ENCODE measurements at places on chromosomes 5 and 9.

DNA sequence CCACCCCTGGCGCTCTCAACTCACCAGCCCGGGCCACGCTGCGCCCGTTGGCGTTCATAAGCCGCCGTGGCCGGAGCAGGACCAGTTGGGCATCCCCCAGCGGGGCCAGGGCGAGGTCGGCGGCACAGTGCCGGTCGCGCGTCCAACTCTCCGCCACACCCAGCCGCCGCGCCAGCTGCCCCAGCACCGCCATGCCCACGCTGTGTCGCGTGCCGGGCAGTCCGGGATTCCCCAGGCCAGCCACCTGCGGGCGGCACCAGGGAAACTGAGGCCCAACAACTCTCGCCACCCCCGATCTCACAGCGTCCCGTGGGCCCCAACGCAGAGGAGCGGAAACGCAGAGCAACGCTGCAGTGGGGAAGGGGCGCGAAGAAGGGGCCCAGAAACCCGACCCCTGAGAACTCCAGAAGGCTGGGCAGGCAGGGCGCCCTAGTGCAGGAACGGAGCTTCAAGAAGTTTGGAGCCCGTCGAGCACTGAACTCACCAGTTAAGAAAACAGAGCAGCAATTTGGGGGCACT, 453 bp downstream of the PTRH1 start:
- no peak for DNase-seq

- DNase-seq = no peak
Measured at GRCh38 chr9:91255327-91255726, 106.4 kb downstream of the AUH start.

GRCh38 chr5:93378073-93378472, 202.9 kb downstream of the NR2F1-AS1 start:
- peak; percentile 13 for DNase-seq

GRCh38 chr9:127595611-127596010, 16.5 kb upstream of the STXBP1 start:
- no peak for DNase-seq

DNA sequence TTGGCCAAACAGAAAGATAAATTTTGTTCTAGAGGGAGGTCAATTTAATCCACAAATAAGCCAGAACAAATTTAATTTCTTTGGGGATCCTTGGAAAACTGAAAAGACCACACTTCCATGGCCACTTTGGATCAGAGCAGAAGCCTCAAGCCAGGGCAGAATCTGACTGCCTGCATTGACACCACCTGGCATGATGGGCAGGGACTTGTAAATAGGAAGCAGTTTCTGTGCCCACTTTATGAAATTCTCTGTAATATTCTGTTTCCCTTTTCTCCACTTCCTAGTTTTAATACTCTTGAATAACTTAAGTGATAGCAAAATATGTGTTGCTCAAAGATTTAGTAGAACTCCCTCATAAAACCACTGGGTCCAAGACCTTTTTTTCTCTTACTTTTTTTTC, 6.7 kb upstream of the TMEM252 start:
- no peak for DNase-seq

DNA sequence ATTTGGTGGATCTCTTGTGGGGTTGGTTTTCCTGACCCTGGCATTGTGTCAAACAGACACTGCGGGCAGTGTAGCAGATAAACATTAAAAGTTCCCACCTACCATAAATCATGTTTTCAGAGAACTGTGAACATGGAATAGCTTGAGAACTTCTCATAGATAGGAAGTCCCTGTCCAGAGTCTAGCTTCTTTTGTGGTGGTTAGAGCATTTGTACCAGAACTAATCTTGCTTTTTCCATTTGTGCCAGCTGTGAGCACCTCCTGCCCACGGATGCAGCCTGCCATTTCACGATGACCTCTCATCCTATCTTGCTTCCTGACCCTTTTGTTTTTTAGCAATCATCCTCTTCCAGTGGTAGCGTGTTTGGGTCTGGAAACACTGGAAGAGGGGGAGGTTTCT, 61.4 kb downstream of the FAM78A start:
- no peak for DNase-seq

- DNase-seq = no peak
Measured at GRCh38 chr5:22070186-22070728, 782.9 kb downstream of the CDH12 start.

GRCh38 chr9:119959846-119960545, 590.8 kb upstream of the BRINP1 start:
- no peak for DNase-seq

- DNase-seq = no peak
Measured at GRCh38 chr5:124976086-124976485, 229.6 kb upstream of the ZNF608 start.

GRCh38 chr9:94210616-94211603, 48.2 kb upstream of the ZNF169 start:
- DNase-seq = no peak

DNA sequence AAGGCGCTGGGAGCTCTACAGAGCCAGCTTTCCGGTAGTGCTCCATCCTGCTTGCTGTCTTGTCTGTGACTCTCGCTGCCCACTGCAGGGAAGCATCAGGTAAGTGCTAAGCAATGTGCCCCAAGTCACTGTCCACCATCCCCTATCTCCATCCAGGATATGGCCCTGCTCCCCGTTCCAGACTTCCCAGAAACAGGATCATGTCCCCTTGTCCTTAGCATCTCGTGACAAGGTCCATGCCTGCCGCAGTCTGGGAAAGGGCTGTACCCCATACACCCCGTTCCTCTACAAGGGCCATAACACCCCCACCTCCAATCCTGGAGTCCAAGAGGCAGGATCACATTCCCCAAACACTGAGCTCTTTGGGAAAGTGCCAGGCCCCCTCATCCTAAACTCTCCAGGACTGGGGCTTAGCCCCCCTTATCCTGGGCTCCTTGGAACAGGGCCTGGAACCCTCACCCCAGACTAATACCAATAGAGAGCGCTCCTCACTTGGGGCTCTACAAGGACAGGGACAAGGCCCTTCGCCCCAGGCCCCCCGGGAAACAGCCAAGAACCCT, 566 bp downstream of the RPP25L start:
- DNase-seq = no peak

DNA sequence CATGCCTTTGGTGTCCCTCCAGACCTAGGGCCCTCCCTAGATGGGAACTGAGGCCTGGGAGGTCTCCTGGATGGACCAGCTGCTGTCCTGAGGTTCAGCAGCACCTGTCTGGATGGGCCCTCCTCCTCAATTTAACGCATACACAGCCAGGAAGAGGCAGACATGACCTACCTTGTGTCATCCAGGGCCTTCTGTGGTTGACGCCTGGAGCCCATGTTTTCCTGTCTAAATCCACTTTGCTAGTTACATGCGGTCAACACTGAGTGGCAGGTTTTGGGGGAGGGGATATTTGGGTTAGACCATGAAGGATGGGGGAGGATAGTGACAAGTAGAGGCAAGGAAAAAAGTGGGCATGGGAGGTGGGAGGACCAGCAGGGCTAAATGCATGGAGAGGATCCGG, 3.1 kb upstream of the STC2 start:
- no peak for DNase-seq

- DNase-seq = no peak
Measured at GRCh38 chr5:82657033-82657699, 379.0 kb upstream of the RPS23 start.

DNA sequence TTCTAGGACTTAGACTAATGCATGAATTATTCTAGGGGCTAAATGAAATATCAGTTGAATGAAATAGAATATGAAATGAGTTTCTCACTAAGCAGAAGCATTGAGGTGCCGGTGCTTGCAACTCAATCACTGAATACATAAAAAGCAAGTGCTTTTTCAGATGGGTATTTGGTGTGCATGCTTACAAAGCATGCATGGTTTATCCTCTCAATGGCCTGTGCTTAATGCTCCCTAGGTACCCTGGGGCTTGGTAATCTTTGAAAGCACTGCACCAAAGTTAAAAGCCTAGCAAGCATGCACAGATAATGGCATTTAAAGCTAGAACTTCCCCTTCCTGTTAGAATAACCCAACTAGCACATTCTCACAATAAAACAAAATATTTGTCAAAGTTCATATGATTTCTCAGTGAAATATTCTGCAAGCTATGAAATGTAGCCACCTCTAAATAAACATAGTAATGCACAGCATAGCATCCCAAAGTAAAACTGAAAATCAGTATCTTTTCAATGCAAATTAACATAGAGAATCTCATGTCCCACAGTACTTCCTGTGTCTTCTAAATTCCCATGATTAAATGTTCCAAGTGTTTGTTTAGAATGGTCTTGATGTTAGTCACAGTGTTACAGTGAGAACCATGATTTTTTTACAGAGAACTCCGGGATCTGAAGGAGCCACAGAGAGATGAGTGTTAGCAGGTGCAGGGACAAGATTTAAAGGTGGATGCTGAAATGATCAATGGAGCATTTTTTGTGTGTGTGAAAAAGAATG, 143.4 kb upstream of the CDH6 start:
- peak; percentile 66 for DNase-seq

DNA sequence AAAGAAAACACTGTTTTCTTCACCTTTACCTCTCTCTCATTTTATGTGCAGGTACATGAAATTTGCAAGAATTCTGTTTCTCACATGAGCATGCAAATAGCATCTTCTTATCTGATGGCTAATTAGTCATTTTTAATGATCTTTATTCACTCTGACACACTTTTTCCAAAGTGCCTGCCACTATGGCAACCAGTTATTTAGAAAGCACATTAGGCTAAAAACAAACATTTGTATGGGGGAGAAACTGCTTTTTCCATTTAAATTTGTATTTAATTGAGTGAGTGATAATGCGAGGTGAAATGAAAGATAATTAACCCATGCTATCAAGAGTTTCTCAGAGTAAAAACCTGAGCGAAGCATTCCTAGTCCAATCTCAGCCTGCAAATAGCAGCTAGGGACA, 365.0 kb downstream of the MAT2B start:
- DNase-seq = no peak

DNA sequence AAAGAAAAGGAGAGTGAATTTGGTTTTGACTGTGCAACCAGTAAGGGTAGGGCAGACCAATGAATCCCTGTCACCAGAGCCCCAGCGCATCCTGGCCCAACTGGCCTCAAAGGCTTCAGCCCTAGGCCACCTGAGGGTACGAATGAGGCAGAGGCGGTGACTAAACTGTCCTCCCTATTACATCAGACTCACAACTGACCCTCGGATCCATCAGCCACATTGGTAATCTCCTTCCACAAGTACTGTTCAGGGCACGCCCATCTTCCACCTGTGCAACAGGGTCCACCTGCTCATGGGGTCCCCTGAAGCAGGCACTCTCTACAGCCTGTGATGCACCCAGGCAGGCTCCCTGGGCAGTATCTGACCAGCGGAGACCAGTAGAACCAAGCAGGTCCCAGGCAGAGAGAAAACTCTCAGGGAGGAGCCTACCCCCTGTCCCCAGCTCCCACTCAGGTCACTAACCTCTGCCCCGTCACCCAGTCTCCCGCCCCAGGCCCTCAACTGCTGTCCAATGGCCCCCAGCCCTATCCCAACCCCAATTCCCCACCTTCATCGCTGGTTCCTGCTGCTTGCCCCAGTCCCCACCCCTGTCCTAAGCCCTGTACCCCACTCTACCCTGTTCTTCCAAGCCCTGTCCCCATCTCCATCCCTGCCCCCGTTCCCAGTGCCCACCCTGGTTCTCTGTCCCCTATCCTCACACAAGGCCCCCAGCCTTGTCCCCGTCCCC, 904 bp downstream of the EDF1 start:
- DNase-seq = no peak

GRCh38 chr5:176817369-176817840, 7.0 kb downstream of the UNC5A start:
- peak; percentile 90 for DNase-seq

- DNase-seq = no peak
Measured at GRCh38 chr5:150227606-150228273, 37.9 kb downstream of the SLC6A7 start.

DNA sequence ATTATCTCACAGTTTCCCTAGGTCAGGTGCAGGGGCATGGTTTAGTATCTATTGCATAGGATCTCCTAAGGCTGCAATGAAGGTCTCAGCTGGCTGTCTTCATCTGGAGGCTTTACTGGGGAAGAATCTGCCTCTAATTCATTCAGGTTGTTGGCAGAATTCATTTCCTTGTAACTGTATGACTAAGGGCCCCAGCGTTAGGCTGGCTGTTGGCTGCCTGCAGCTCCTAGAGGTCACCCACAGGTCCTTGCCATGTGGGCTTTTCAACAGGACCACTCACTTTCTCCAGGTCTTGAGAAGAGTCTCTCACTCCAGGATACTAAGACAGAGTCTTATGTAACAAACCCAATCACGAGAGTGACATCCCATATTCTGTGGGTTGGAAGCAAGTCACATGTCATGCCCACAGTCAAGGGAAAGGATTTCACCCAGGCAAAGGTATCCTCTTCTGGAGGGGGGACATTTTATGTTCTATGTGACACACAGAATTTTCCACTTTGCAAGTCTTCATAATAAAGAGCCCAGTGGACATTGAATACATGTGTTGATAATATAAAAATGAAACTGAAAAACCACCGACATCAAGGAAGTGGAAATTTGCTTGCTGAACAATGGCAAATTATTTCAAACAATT, 38.2 kb downstream of the HMHB1 start:
- no peak for DNase-seq

- no peak for DNase-seq
Measured at GRCh38 chr5:98927242-98927988, 1.4 kb downstream of the CHD1 start.

DNA sequence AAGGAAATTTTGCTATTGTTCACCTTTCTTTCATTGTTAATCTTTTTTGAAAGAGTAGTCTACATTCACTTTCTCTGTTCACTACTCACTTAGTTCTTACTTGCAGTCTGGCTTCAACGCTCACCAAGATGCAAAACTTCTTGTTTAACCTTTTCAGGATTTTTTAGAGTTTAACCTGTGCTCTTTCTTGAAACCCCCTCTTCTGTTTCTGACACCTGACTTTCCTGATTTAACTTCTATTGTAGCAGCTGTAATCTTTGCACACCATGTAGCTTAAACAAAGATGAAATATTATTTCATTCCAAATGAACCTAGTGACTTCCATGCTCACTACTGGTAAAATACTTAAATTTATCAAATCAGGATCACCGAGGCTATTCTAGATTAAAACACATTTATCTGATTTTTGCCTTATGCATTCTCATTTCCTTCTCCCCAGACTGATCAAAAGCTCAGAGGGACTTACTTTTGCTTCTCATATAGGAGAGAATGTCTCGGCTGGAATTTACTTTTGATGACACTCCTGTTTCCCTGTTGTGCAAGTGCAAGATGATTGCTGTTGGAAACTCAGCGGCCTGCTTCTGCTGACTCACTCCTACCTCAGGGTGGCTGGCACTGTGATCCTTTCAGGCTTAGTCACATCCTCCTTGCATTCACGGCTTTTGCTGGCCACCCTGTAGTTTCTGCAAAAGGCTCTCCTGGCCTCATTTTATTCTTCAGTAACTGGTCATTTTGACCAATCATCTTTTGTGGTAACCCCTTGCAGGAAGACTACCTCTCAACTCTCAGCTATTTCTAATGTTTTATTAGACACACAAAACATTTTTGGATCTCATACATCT, 109.3 kb upstream of the IFNE start:
- DNase-seq = no peak

GRCh38 chr5:125014202-125014601, 267.8 kb upstream of the ZNF608 start:
- DNase-seq = no peak

DNA sequence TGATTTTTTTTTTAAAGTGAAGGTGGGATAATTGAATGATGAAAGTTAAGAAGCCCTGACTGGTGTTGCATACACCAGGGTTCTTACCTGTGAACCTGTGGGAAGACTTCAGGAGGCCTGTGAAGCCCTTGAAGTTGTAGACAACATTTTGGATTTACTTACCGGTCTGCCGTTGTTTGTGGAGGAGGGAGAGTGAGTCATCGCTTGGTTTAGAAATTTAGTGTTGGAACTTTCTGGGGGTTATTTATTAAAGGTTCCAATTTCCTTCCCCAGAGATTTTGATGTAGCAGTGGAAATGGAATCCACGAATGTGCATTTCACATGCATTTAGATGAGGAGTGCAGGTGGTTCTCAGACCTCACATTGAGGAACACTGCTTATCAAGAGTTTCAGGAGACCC, 49.6 kb downstream of the ARHGAP26 start:
- DNase-seq = no peak
